ENCODE measurements at places on chromosomes 3 and 15.

GRCh38 chr3:41629072-41629471 is 332.8 kb downstream of the ULK4 start:
- no peak for DNase-seq

DNA sequence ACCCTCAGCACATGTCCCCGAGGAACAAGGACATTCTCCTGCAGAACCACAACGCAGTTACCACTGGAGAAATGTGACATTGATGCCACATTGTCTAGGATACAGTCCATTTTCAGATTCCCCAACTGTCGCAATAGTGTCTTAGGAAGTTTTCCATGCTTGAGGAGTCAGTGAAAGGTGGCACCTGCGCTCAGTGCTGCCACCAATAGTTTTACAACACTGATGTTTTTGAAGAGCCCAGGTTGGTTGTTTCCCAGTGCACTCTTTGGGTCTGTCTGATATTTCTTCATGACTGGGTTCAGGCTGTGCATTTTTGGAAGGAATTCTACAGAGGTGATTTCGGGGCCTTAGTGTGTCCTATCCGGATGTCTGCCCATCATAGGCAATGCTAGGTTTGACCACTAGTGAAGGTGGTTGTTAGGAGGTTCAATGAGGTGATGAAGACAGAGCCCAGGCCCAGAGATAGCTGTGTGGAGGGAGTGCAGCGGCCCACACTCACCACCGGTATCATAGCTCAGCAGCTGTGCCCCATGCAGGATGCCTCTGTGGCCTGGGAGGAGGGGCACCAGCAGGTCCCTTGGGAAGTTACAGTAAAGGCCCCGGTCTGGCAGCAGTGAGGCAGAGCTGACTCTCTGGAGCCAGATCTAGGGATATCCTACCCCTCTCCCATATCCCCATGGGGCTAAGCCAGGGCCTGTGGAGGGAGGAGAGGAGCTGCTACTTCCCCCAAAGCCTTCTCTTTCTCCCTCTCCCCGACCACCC is 96.6 kb downstream of the DNAJB8 start:
- no peak for DNase-seq

DNA sequence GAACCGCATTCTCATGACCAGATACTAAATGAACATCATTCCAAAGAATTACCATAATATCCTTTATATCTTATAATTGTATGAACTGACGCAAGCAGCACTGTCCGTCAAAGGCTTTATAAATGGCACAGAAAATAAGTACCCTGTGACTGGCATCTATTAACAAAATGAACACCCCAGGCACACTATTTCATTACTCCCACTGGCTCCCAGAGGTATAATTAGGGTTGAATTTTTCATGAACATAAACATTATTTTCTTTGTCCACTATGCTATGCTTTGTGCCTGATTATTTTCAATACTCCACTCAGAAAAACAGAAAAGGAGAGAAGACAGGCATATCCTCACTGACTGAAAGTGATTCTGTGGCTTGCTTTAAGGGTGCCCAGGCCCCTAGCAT is 71.1 kb downstream of the LYZL4 start:
- no peak for DNase-seq

DNA sequence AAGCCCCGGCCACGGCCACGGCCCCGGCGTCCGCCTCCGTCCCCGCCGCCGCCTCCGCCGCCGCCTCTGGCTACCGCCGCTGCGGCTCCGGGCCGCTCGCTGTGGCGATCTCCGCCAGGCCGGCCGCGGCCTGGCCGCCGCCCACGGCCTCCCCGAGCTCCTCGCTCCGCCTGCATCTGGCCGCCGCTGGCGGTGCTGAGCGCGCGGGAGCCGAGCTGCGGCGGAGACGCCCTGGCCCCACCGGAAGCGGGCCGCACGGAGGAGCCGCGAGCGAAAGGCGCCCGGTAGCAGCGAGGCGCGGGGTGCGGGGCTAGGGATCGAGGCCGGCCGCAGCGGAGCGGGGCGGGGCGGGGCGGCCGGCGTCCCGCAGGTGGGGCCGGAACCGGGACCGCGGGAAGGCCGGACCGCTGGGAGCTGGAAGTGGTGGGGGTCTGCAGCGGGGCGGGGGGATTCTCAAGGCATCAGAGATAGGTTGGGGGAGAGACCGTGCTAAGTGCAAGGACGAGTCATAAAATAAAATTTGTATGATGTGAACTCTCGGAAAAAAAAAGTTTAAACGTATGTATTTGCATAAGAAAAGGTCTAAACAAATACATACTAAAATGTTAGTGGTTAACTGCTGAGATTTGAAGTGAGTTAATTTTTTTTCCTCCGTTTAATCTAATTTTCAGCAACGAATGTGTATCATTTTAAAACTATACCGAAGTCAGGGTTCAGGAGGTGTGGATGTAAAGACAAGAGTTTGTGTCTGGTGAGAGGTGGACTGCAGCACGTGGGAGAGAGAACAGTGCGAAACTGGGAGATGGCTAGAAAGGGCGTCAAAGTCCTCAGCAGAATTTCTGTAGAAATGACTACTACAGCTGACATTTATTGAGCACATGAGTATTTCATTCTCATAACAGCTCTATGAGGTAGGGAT is at the start of gene AVEN:
TSS of gene AVEN (minus strand) at position 334 of the 919 bp plus-strand sequence. CDS start at position 176, 158 bp downstream.
- DNase-seq: peak; percentile 43

DNA sequence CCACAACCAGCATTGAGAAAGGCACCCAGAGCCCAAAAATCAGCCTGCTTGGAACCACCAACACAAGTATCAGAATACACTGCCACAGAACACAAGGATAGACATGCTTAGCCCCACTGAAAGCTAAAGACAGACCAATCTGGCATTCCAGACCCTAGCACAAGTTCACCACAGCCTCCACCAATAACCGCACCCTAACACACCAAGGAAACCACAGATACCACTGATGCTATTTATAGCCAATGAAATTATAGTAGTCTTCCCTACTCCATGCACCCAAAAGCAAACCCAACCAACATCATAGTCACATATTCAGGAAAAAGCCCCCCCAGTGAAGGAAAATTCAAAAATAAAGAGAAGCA is 83.9 kb upstream of the STT3B start:
- no peak for DNase-seq

- no peak for DNase-seq
Observed at GRCh38 chr15:85920956-85921355, 126.2 kb upstream of the KLHL25 start.

GRCh38 chr3:134351427-134351826 is 22.8 kb downstream of the AMOTL2 start:
- DNase-seq: no peak

DNA sequence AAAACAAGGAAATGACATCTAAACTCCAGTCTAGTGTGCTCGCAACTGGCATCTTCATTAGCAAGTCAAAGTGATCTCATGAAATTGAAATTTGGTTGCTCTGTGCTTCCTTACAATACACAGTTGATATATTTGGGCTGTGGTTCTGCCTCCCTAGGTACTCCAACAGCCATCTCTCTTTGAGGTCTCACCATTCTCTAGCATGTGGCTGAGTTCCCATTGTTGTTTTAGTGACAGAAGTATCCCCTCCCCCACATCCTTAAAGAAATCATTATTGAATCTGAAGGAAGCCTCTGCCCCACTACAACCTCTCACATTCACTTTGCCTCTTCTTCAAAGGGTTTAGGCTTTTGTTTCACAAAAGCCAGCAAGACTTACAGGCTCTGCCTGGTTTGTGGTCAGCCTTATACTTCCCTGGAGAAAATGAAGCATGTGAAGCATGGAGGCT is 516.5 kb downstream of the NLGN1 start:
- no peak for DNase-seq

- DNase-seq: no peak
Observed at GRCh38 chr3:24867783-24868182, 373.1 kb upstream of the THRB start.

DNA sequence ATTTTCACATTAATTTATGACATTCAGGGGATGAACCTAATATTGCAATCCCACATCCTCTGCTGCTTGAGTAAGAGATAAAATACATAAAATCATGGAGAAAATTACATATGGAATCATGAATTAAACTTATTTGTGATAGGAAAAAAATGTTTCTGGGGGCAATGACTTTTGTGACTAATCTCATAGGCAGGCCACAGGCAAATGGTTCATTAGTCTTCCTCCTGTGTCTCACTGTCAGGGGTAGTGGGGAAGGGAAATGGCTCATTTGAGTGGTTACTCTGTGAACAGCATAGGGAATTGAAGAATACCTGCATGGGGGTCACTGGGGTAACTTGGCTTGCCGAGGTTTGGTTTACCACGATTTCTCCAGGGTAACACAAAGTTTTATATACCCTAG is 72.0 kb downstream of the TFG start:
- no peak for DNase-seq

DNA sequence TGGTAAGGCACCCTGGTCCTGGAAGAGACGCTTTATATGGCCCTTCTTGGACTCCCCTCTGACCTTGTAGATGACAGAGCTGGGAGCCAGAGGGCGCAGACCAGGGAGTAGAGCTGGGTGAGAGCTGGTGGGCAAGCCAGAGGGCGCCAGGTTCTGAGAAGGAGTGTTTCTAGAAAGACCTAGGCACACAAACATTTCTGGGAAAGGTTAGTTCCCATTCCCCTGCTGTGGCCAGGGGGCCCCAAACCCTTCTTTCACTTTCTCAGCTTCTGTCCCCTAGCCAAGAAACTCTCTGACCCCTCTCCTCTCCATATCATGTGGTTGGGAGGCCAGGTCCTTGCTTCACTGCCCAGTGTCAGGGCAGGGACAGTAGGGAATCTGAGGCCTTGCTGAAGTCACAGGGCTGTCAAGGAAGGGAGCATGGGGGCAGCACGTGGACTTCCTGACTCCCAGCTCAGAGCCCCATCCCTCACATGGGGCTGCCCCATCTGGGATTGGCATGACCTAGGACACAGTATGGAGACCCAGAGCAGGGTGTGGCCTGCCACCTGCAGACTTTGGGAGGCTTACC is 3.6 kb downstream of the HEMK1 start:
- DNase-seq: peak; percentile 34

DNA sequence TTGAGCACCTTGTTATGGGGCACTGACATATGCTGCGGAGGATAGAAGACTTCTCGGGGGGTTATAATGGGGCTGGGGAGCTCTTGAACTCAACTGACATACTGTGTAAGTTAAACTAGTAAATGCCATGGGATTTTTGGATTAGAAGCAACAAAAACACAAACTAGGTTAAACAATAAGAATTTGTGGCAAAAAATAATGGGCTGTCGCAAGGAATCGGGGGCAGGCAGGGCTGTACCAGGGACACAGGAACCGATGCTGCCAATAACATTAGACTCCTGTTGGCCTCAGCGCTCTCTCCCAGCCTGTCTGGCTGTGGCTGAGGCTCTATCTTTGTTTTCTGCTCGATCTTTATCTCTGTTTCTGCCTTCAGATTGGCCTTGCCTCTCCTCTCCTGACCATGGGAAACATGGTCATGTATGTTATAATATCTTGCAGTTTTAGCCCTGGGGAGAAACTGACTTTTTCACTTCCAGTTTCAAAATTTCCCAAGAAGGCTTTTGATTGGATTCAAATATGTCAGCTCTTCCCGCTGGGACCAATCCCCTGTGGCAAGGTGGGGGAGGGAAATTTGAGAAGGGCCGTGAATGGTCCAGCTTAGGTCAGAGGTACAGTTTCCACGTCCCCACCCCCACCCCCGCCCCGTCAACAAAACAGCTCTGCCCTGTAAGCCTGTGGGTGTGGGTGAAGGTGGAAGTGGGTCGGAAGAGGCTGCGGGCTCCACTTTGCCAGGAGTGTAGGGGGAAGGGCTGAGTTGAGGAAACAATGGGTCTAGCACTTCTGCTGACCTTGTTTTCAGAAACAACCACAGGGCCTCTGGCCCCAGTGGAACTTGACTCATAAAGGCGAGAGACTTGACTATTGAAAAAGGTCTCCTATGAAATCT is 161.1 kb upstream of the TBL1XR1 start:
- DNase-seq: peak; percentile 26

GRCh38 chr15:40452296-40453090 is 11.7 kb downstream of the BAHD1 start:
- DNase-seq: no peak

DNA sequence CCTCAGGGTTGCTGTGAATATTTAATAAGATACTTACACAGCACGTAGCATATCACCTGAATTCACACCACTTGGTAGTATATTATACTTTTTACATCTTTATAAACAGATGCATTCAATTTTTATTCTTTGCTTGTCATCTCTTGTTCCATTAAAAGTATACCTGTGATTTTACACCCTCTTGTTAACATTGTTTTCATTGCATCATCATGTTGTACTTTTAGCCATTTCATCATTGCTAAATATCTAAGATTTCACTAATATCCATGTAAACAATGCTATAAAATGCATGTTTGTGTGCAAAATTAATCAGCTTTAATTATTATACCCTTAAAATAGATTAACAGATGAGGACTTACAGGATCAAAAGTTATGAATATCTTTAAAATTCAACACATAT is 155.3 kb downstream of the MEX3B start:
- no peak for DNase-seq

- DNase-seq: no peak
Observed at GRCh38 chr3:42096796-42097565, 5.8 kb downstream of the TRAK1 start.

- no peak for DNase-seq
Observed at GRCh38 chr15:42131826-42132806, 24.3 kb downstream of the PLA2G4F start.

DNA sequence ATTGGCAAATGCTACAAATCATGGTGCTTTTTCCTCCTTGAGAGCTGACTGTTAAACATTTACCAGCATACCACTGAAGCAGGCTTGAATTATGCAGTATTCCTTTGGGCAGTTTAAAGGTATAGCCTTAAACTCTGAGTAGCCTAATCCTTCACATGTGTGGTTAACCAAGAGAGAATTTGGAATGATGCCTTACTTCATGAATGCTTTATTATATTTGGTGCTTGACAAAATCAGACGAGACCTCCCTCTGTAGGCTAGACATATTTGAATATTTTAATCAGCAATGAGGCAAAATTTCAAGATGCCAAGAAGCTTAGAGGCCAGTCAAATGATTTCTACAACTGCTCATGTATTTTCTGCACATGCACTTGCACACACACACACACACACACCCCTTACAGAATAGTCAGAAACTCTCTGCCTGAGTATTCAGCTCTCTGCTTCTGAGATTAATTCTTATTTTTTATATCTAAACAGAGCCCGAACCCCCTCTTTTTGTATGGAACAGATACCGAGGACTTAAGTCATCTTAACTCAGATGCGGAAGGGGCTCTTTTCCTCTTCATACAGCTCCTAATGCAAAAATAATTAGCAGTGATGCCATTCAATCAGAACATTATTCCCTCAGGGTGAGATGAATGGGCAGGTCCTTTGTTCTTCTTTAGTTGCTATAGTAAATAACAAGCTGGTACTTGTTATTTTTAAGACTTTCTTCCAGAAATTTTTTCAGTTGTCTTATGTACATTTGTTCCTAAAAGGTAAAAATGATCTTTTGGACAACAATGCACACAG is 195.5 kb upstream of the TMC3 start:
- DNase-seq: no peak

DNA sequence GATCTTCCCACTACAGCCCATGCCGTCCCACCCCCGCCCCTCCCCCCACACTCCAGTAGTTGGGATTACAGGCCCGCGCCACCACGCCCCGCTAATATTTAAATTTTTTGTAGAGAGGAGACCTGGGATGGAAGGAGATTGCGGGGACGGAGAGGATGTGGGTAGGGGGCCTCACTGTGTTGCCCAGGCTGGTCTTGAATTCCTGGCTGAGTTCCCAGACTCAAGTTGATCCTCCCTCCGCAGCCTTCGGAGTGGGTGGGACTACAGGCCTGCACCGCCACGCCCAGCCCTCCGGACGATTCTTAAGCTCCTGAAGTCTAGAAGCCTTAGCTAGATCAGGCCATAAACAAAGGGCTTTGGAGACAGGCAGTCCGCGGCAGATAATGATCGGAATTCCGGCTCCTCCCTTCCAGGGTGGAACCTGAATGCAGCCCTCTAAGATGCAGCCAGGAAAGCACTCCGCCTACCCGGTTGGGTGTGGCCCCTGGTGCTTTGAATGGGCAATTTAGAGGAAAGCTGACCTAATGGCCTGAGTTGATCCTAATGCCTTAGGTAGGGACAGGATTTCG is at the start of gene DPPA2:
TSS of gene DPPA2 (minus strand) at position 356 of the 569 bp plus-strand sequence. CDS start 1,975 bp downstream, outside the sequence.
- DNase-seq: no peak
